Daoy (cell line): ENCODE measurements at places on chromosomes 4 and X. TPM values are rescaled to one million over a fixed set of nuclear protein-coding genes. Genes with fewer than 3 reads are reported as not detected.

- DNase-seq, result no peak
These were observed 24.8 kb upstream of the FAM193A start for GRCh38 chr4:2511645-2512131.

GRCh38 chr4:2646396-2647149, 109.6 kb downstream of the TNIP2 start:
- DNase-seq, result no peak

CDX4 gene
- not detected in 2 replicates for total RNA-seq

- no peak for DNase-seq
These were observed 120.4 kb downstream of the ARAP2 start for GRCh38 chr4:36123906-36124305.

DNA sequence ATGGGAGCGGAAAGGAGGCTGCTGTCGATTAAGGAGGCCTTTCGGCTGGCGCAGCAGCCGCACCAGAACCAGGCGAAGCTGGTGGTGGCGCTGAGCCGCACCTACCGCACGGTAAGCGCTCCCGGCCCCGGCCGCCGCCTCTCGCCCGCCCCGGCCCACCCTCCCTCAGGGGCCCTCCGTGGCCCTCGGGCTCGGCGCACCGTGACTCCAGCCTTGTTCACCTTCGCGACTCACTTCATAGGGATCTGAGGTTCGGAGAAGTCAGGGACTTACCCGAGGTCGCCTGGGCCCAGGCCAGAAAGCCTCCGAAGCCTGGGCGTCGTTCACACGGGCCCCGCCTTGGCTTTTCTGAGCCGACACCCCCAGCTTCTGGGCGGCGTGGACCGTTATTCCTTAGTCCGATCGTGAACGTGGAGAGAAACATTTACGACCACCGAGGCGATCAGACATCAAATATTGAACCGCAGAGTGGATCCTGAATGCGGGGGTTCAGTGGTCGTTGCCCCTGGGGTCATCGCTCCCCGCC, 362 bp downstream of the NCAPG start:
- no peak for DNase-seq

EGFL6 gene
- total RNA-seq, result 0.23 TPM in 1 of 2 replicates, not detected in the other

- peak; percentile 11 for DNase-seq
These were observed 30.1 kb upstream of the SPARCL1 start for GRCh38 chr4:87559090-87559837.

GRCh38 chr4:158282252-158282651, 72.0 kb downstream of the TMEM144 start:
- DNase-seq, result peak; percentile 2

- DNase-seq, result no peak
These were observed 23.8 kb downstream of the NWD2 start for GRCh38 chr4:37268319-37268718.

DNA sequence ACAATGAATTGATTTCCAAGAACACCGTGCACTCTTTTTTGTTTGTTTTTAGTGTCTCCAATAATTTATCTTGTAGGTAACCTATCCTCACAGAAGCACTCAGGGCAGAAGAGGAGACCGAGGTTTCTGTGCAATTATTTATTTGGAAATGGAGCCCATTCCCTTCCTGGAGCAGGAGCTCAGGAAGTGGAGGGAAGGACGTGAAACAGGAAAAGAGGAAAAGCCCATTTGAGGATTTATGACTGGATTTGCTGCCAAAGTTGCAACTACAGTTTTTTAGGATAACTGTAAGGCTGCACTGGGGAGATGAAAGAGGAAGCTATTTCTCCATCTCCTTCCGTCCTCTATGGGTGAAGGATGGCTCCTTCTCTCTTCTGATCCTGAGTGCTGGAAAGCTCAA, 31.7 kb upstream of the MXRA5 start:
- no peak for DNase-seq

GRCh38 chr4:180999217-180999616, 1244.0 kb upstream of the TENM3 start:
- DNase-seq, result no peak

- no peak for DNase-seq
These were observed 346.8 kb downstream of the FSTL5 start for GRCh38 chr4:161816958-161817357.

CYTL1 gene
- total RNA-seq, result 15.8 and 22.1 TPM in 2 replicates

- DNase-seq, result no peak
These were observed 21.0 kb upstream of the ANXA5 start for GRCh38 chr4:121717680-121718237.

TREX2 gene
- 1.3 TPM in 1 of 2 replicates, not detected in the other for total RNA-seq

GRCh38 chr4:73868206-73869129, 725 bp upstream of the CXCL1 start:
- no peak for DNase-seq

DNA sequence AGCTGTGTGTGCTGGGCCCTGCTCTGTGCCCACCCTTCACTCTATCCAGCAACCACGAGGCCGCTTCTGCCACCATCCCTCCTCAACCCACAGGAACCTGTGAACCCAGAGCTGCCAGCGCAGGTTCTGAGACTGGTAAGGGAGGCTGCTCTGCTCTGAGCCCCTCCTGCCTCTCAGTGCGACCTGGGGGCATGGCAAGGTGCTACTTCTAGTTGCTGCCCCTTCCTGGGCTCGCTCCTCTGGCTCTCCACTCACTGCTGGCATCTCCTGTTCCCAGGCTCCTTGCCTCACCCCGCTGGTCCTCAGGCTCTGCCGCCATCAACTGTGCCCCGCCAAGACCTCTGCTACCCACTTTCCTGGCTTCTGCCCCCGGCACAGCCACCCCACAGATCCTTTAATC, 39.3 kb downstream of the RNF212 start:
- no peak for DNase-seq

DNA sequence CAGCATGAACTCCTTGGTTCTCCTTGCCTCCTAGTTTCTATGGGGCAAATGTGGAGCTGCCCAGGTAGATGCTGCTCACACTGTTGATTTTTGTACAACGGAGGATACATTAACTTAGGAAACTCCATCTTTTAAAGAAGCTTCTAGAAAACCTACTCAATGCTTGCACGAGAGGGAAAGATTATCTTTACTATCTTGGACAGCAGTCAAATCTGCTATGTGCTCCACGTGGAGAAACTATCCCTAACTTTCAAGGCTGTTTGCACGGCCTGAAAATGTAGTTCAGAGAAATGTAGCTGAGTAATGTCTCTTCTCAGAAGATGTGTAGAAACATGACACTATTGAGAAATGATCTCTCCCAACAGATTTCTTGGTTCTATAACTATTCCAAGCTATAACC, 1530.9 kb upstream of the PABPC4L start:
- DNase-seq, result no peak

DNA sequence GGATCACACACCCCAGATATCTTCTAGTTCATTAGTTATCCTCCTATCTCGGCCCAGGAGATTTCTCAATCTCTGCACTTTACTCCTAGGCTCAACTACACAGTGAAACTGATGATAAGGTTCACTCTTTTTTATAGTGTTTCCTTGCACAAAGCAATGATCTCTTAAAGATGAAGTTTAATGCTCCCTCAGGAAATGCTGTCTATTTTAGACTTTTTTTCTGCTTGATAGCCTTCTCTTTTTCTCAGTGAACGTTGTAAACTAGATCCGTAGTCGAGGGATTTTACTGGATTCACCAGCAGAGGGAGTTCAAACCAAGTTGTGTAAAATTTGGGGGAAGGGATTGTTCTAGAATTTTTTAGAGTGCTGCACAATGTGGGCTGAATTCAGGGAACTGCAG, 269.6 kb downstream of the GBA3 start:
- DNase-seq, result peak; percentile 8

DNA sequence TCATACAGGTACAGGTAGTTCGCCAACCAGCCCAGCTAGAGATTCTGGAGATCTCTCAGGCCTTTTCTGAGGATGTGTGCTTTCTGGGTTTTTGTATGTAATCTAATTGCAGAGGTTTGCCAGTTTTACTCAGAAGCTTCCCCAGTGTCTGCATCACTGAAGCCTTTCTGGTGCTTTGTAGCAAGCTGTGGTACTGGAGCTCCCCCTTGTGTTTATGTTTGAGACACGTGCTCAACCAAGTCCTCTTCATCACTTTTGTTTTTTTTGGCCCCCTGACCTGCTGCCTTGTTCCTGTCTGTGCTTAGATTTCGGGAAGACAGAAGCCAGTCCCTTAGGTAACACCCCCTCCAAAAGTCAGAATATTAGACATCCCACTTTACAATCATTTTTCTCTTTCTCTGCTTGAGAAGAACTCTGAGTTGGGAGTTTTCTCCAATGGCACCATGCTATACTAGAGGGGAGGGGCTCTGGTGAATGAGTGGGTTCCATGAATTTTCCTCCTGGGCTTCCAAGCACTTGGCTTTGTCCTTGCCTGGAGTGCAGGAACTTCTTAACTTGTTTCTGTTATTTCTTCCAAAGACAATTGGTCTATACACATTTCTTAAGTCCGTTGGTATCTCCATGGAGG, 128.4 kb upstream of the TBC1D9 start:
- DNase-seq, result peak; percentile 50

DNA sequence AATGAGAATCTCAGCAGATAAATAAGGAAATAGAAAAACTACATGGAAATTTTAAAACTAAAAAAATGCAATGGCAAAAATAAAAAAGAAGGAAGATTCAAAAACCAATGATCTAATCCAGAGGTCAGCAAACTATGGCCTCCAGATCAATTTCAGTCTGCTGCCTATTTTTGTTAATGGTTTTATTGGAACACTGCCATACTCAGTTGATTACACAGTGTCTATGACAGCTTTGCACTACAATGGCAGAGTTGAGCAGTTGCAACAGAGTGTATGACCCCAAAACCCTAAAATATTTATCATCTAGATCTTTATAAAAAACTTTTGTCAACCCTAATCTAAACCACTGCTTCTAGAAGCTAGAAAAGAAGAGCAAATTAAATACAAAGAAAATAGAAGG, 170.3 kb downstream of the RAB28 start:
- DNase-seq, result no peak

GRCh38 chr4:75916091-75916661, 13.9 kb upstream of the PPEF2 start:
- DNase-seq, result peak; percentile 14

EVC2 gene
- total RNA-seq, result 4.4 and 6.5 TPM in 2 replicates
